Right lung (tissue), 10 donors: ENCODE measurements at places on chromosomes 3 and 15. TPM values are rescaled to one million over a fixed set of nuclear protein-coding genes. Genes with fewer than 3 reads are reported as not detected.
A peak's percentile ranks its signal among the peaks of the same experiment; 100 is the strongest.

DNA sequence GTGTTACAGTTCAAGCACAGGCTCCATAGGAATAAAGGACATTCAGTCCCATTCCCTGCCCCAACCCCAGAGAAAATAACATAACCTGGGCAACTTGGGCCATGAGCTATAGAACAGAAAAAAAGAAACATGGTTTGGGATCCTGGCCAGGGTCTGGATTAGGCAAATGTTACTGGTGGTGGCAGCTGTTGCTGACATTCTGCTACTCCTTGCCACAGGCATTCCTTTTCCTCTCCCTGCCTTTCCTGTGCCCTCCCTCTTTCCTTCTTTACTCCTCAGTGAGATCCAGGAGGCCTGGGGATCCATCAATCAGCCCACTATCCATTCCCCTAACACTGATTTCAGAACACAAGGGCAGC is 129.1 kb downstream of the NTRK3 start:
- no peak for DNase-seq

GRCh38 chr3:155763870-155764463 is 19.1 kb upstream of the PLCH1 start:
- no peak for DNase-seq

The ITIH4 gene
- 11.1 TPM for polyA plus RNA-seq

DNA sequence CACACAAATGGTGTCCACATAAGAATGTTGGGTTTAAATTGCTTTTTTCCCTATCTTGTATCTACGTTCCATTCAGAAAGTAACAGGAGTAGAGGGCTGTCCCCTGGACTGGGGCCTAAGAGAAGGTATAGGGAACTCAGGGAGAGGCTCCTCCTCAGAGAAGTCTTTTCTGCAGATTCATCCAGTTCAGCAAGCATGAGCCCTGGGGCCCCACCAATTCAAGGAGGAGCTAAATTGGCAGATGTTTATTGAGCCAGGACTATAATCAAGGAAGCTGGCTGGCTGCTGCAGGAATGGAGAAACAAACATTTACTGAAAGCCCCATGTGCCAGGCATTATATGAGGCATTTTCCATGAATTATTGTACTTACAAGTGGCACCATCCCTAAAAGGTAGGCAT is 22.1 kb upstream of the LARS2 start:
- no peak for DNase-seq

DNA sequence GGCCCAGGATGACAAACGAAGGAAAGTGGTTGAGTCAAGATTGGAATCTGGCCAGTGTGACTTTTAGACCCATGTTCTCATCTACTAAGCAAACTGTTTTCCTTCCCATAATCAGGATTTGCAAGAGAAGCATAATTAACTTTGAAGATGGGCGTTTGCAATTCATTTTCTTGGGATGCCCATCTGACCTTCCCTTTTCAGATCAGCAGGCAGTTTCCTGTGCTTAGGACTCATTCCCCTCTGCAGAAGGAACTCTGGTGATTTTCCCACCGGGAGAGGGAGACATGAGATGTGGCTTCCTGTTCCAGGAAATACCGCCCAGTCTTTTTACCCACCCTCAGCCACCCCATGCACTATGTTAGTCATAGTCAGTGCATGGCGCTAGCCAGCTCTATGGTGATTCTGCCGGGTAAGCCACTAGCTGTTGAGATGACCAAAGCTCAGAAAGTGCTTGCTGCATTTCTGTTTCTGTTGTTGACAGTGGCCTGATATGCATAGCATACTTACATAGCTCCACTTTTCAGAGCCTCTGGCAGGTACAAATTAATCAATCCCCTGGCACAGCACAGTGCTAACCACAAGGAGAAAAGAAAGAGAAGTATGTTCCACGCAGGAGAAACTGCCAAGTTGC is 129.4 kb downstream of the VGLL4 start:
- no peak for DNase-seq

GRCh38 chr3:121431726-121432517 is 113.9 kb downstream of the POLQ start:
- peak; percentile 10 for DNase-seq

DNA sequence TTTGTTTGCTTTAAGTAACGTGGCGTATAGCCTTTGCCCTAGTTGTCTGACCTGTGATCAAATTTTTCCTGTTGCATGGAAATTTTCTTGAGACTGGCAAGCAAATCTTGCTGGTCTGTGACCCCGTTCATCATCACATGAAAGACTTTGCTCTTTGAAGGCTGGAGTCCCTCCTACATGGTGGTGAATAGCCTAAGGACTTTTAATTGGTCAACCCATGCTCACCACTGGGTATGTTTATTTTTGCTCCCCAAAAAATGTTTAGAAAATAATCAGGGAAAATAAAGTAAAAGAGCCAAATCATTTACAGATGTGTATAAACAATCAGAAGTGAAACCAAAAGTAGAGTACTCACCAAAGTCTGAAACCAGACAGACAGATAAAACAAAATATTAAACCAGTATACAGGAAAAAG is 1075.3 kb upstream of the ALCAM start:
- DNase-seq: no peak

GRCh38 chr15:80467311-80467714 is 63.1 kb downstream of the ARNT2 start:
- no peak for DNase-seq

- DNase-seq: peak; percentile 70
Observed at GRCh38 chr15:29670998-29671981, 151.0 kb downstream of the TJP1 start.

DNA sequence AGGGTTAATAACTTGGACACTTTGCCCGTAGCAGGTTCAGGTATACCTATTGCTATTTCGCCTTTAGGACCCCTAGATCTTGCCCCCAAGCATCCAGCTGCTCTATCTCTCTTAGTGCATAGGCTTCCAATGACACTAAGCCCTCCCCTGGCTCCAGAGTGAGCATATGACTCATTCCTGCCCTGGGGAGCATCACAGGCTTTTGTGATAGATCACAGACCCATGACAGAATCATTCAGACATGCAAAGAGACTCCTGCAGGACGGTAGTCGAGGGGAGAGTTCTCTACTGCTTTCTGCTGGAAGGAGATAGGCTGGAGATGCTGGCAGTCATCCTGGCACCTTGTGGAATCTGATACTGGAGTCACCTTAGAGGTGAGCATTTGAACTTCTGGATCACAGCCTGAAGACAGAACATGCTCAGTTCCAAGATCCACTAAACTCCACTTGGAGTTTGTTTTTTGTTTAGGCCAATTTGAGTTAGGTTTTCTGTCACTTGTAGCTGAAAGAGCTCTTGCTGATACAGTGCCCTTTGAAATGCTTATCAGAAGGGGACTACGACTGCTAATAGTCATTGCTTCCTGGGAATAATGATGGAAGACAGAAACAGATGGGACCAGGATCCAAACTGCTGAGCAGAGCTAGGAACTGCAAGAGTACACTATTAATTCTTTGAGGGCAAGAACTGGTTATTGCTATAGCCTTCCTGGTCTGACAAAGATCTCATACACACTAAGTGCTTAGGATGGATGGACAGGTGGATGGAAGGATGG is 11.0 kb downstream of the LYSMD2 start:
- no peak for DNase-seq

DNA sequence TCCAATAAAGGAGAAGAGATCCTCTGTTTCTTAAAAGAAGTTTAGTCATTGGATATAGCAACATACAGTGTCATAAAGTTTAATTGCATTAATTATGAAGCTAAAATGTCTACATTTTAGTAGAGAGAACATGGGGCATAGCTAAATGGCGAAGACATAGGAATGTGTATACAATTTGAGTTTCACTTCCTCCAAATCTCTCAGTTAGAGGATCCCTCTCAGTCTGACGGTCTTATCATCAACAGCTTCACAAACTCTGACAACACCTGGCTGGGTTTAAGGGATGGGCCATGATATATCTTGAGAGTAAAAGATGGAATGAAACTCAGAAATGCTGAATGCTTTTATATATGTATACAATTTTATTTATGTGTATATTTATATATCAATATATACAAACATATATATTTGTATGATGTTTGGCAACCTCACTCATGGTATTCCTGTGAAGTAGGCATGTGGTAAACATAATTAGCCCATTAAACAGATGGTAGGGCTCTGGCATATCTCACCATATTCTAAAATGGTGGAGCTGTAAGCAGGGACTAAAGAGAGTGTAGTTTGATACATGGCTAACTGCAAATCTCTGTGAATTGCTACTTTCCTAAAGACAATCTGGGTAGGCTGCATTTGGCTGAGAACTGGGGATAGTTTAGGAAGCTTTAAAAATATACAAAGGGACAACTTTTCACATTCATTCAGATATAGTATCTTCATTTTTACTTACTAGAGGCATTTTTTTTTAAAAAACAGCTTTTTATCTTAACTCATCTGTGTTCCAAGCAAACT is 111.6 kb downstream of the TIGIT start:
- no peak for DNase-seq

DNA sequence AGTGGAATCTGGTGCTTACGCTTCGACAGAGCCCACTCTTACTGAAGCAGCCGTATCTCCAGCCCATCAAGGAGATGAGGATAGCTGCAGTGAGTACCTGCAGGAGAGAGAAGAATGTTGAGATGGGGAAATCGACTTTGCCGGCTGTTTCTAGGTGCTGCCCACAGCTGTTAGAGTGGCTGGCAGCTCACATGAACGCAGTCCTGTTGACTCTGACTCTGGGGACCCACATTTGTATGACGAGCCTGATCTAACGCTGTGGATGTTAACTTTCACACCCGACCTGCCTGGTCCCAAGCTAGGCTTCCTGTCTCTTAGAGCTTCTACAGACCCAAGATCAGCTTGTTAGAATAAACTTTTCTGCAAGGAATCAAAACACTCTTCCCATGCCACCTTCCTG is 8.9 kb upstream of the DYNLT2B start:
- no peak for DNase-seq

The TNK2 gene
- 81.9 TPM for polyA plus RNA-seq

The DUOXA2 gene
- 0.21 TPM for polyA plus RNA-seq

The C3orf22 gene
- polyA plus RNA-seq: 0.15 TPM

The HAUS2 gene
- 24.7 TPM for polyA plus RNA-seq

DNA sequence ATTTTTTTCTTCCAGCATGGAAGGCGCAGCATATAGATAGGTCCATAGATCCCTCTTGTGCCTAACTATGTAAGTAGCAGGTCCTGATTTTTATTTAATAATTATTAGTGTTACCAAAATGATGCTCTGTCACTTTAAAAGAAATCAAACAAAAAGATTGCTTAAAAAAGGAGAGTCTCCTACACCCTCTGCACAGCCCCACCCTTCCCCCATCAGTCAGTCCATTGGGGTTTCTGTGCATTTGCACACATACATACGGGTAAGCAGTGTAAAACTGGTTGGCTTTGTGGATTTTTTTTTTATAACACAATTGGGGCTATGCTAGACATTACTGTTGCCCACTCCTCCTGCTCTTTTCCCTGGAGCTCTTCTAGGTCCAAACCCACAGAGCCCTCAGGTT is 7.0 kb upstream of the RPP14 start:
- DNase-seq: no peak

DNA sequence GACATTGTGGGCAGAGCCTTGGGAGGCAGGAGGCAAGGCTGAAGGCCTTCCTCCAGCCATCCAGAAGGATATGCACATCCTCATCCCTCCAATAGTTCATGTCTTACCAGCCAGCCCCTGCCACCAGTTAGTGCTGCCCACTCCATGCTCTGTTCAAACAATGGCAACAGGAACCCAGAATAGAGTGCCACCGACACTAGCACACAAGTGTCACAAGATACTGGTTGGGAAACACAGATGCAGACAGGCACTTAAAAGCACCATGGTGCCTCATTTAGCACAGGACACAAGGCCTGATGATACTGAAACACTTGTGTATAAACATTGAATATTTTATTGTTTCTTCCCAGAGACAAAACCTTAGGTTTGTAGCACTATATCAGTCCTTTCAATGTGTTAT is 56.5 kb upstream of the MYO5C start:
- DNase-seq: no peak

DNA sequence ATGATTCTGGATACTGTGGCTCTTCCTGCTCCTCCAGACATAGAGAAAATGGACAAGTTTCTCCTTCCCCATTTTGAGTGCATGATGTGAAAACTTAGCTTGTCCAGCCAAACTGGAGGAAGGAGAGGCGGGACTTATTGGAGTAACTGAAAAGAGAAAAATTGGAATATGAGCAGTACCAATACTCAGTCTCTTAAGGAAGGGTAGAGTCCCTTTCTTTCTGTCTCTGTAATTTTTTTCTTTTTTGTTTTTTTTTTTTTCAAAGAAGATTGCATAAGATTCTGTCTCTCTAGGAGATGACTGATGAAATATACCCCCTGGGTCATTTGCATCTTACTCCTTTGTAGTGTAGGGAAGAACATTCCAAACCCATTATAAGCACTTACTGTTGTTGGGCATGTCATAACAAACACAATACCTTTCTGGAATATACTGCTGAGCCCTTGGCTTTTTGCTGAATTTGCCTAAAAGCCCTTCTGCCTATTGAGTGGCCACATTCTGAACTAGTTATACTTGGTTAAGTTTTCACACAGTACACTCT is 498.1 kb upstream of the TPRG1 start:
- no peak for DNase-seq

The GALNT15 gene
- 0.58 TPM for polyA plus RNA-seq

The VILL gene
- polyA plus RNA-seq: 25.3 TPM

The MORC1 gene
- not detected for polyA plus RNA-seq

DNA sequence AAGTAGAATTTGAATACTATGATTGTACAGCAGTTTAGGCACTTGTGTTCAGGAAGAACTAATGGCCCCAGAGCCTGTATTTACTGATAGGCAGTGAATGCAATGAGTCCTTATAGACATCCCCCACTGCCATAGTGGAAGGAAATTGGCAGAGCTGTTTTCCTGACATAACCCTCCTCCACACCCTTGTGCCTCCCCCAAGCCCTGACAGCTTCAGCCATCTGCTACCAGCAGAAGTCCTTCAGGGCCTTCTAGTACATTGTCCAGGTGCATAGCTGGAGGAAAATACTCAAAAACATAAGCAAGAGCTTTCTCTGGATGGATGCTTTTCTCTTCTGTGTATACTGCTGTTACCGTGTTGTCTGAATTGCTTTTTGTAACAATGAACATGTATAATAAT is 20.6 kb downstream of the ARHGAP31 start:
- DNase-seq: no peak

DNA sequence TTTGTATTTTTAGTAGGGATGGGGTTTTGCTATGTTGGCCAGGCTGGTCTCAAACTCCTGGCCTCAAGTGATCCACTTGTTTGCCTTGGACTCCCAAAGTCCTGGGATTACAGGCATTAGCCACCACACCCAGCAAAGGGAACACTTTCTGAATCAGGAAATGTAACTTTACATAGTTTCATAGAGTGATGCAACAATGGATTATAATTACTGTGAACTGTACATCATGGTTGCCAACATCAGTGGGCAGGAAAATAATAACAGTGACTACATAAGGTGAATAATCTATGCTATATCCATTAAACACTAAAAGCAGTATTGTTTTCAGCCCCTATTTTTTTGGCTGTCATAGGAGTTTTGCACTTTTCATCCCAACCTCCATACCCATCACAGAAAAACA is 5.0 kb upstream of the KPNA1 start:
- no peak for DNase-seq

- no peak for DNase-seq
Observed at GRCh38 chr15:81740416-81740815, 305.4 kb downstream of the MEX3B start.

- no peak for DNase-seq
Observed at GRCh38 chr15:34014556-34014955, 24.4 kb downstream of the AVEN start.

The DUOX2 gene
- 0.28 TPM for polyA plus RNA-seq

The TF gene
- polyA plus RNA-seq: 65.3 TPM

- peak; percentile 48 for DNase-seq
Observed at GRCh38 chr3:170765419-170766078, 104.4 kb downstream of the RPL22L1 start.

GRCh38 chr15:89116404-89116803 is 28.1 kb downstream of the ABHD2 start:
- no peak for DNase-seq

GRCh38 chr3:49411535-49411967 is 225 bp downstream of the RHOA start:
- DNase-seq: no peak
